ENCODE measurements at places on chromosomes 3 and 15. TPM values are rescaled to one million over a fixed set of nuclear protein-coding genes. Genes with fewer than 3 reads are reported as not detected.

Gene CCR2
- not detected for total RNA-seq

Gene GOLGA8K
- total RNA-seq: 0.63 TPM

Gene TUSC7
- total RNA-seq: not detected

Gene CPA3
- total RNA-seq: not detected

Gene IL5RA
- total RNA-seq: 0.28 TPM

Gene MUSTN1
- total RNA-seq: not detected

Gene RPSA
- 2,498 TPM for total RNA-seq

Gene PLA2G4F
- total RNA-seq: not detected

Gene ANAPC13
- 39.7 TPM for total RNA-seq

GRCh38 chr3:194087995-194088855 lies 47.7 kb upstream of the HES1 start:
- no peaks in the 10 kb centered on the region for H3K36me3 ChIP-seq
- no peak for DNase-seq
- no peak overlapping the region for H3K27ac ChIP-seq
- H3K27me3 ChIP-seq: peaks cover 4% of the 10 kb centered on the region

DNA sequence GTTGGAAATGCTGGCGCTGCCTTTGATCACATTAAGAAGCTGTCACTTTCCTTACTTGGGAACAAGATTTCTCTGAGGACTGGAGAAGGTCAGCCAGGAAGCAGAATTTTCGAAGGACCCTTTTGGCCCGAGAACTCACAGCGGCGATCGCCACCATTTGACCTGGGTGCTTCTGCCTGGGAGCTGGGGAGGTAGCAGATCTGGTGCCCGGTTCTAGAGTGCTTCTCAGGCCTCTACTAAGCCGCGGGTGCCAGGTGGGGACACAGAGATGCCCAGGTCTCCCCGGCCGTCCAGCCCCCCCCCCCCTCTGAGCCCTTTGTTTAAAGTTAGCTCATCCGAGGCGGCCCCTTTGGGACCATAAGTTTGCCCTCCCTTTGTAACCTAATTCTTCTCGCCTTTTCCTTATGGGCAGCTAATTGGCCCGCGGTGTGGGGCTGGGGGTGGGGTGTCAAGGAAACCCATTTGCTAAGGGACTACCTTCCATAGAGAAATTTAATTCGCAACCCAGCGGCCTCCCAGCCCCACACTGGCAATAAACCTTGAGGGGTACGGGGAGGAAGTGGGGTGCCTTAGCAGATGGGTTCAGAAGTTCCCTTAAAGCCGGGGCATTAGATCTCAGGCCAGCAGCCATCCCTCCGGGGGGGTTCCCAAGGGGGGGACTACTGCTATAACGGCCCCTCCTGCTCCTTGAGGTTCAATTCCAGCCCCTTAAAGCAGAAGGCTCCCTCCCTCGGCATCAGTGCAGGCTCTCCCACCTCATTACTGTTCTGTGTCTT lies 1.9 kb downstream of the GATA2 start:
- peaks cover 59% of the 10 kb centered on the region for H3K27me3 ChIP-seq
- DNase-seq: no peak
- peaks cover 22% of the 10 kb centered on the region for H3K4me1 ChIP-seq

- H3K27me3 ChIP-seq: no peaks in the 10 kb centered on the region
- no peak overlapping the region for H3K4me3 ChIP-seq
- H3K36me3 ChIP-seq: no peaks in the 10 kb centered on the region
Observed at GRCh38 chr3:131350506-131350905, 31.1 kb upstream of the NUDT16 start.

DNA sequence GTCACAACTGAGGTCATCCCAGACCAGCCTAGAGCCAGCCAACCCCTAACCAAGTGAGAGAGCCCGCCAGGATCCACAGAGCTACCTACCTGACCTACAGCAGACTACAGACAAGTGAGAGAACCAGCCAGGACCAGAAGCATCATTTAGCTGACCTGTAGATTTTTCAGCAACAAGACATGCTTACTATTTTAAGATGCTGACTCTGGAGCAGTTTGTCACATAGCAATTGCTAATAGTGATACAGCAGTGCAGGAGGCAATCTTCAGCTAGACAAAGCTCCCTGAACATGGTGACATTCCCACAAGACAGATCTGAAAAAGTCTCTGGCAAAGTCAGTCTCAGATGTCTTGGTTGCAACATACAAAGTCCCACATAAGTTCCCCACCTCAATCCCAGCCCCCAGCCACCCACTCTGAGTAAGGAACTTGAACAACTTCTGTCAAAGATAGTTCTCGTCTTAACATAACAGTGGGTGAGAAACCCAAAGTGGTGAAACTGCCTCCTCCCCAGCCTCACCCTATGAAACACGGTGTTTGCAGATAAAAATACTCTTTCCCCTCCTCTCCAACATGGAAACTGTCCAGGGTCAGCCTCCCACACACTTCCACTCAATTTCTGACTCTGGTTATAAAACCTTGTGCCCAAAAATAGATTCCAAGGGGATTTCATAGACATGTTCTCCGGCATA lies 120.3 kb upstream of the SLC6A11 start:
- H3K4me3 ChIP-seq: no peak overlapping the region
- peaks cover 2% of the 10 kb centered on the region for H3K4me1 ChIP-seq
- DNase-seq: no peak
- no peaks in the 10 kb centered on the region for H3K36me3 ChIP-seq
- no peak overlapping the region for H3K27ac ChIP-seq

- H3K4me1 ChIP-seq: no peaks in the 10 kb centered on the region
- no peak overlapping the region for H3K4me3 ChIP-seq
- no peak overlapping the region for H3K27ac ChIP-seq
- H3K27me3 ChIP-seq: no peaks in the 10 kb centered on the region
Observed at GRCh38 chr3:76912841-76913383, 127.0 kb upstream of the ROBO2 start.

DNA sequence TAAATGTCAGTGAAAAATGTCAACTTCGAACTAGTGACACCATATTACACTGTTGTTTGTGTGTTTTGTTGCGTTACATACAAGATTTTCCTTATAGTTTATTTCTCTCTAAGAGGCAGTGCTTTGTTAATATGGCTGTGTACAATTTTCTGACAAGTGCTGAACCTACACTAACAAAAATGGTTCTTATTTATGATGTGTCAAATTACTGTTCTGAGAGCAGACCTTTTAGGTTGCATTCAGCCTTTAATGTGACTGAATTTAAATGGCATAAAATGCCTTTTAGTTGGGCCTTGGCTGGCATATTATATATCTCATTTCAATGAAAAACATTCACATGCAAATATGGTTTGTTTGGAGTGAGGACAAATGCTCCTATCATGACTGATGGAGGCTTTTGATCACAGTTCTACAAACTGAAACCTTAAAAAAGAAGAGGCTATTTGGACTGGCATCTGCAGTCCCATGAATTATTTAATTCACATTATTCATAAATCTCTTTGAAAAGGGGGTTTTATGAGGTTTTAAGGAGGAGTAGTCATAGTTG lies 750.6 kb downstream of the CADM2 start:
- no peak for DNase-seq
- H3K27ac ChIP-seq: no peak overlapping the region
- H3K4me3 ChIP-seq: no peak overlapping the region
- no peaks in the 10 kb centered on the region for H3K4me1 ChIP-seq
- H3K36me3 ChIP-seq: no peaks in the 10 kb centered on the region

DNA sequence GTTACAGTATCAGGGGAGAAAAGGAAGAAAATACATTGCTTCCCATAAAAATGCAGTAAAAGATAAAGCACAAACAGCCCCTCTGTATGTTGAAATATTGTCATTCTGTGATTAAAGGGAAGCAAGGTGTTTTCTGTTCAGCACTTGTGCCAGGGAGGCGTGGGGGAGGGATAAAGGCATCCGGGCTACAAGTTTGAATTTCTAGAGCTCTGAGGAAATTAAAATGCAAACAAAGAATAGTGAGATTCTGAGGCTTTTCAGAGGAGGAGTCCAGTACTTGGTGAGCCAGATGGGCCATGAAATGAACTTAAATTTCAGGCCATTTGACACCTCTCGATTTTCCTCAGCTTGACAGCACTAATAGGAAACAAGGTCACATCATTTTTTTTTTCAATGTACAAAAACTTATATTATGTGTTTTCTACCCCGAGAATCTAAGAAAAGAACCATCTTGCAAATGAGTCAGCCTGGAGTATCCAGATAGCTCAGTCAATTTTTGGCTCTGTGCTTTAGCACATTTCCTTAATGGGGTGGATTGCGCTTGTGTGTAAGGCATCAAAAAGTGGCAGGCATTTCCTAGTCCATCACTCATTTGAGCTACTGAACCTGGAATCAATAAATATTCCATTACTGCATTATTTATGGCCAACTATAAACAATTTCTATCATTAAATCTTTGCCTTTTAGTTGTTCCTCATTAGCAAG lies 640.8 kb upstream of the TBL1XR1 start:
- DNase-seq: no peak
- peaks cover 9% of the 10 kb centered on the region for H3K4me1 ChIP-seq
- no peak overlapping the region for H3K27ac ChIP-seq
- H3K27me3 ChIP-seq: no peaks in the 10 kb centered on the region
- H3K4me3 ChIP-seq: no peak overlapping the region

DNA sequence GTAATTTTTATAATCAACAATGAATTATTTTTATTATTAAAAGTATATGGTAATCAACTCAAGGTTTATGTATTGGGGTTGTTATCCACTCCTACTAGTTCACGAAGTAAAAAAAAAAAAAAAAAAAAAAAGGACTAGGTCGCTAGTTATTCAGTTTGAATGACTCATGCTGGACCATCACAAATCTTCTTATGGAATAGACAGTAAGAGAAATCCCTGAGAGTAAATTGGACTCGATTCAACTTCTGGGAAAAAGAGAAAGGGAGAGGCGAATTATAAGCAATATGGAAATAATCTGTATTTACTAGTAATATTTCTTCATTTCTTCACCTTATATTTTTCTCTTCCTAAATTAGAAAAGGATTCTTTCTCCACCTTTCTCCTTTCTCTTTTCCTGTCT lies 2.0 kb downstream of the MYEF2 start:
- no peak overlapping the region for H3K27ac ChIP-seq
- DNase-seq: no peak
- H3K4me3 ChIP-seq: no peak overlapping the region
- peaks cover 21% of the 10 kb centered on the region for H3K4me1 ChIP-seq
- peaks cover under 1% of the 10 kb centered on the region for H3K27me3 ChIP-seq

- peaks cover 81% of the 10 kb centered on the region for H3K36me3 ChIP-seq
- peaks cover 4% of the 10 kb centered on the region for H3K4me1 ChIP-seq
- no peak for DNase-seq
- H3K4me3 ChIP-seq: no peak overlapping the region
- H3K27me3 ChIP-seq: no peaks in the 10 kb centered on the region
Observed at GRCh38 chr3:44501971-44502370, 24.5 kb upstream of the ZNF445 start.

- no peak overlapping the region for H3K27ac ChIP-seq
- H3K4me3 ChIP-seq: no peak overlapping the region
- no peak for DNase-seq
- H3K27me3 ChIP-seq: no peaks in the 10 kb centered on the region
Observed at GRCh38 chr3:184725176-184725719, 13.4 kb upstream of the MAGEF1 start.

- H3K27ac ChIP-seq: no peak overlapping the region
- H3K36me3 ChIP-seq: no peaks in the 10 kb centered on the region
- no peak overlapping the region for H3K4me3 ChIP-seq
- no peaks in the 10 kb centered on the region for H3K27me3 ChIP-seq
- peaks cover 5% of the 10 kb centered on the region for H3K4me1 ChIP-seq
Observed at GRCh38 chr15:30885814-30886213, 17.9 kb upstream of the FAN1 start.

DNA sequence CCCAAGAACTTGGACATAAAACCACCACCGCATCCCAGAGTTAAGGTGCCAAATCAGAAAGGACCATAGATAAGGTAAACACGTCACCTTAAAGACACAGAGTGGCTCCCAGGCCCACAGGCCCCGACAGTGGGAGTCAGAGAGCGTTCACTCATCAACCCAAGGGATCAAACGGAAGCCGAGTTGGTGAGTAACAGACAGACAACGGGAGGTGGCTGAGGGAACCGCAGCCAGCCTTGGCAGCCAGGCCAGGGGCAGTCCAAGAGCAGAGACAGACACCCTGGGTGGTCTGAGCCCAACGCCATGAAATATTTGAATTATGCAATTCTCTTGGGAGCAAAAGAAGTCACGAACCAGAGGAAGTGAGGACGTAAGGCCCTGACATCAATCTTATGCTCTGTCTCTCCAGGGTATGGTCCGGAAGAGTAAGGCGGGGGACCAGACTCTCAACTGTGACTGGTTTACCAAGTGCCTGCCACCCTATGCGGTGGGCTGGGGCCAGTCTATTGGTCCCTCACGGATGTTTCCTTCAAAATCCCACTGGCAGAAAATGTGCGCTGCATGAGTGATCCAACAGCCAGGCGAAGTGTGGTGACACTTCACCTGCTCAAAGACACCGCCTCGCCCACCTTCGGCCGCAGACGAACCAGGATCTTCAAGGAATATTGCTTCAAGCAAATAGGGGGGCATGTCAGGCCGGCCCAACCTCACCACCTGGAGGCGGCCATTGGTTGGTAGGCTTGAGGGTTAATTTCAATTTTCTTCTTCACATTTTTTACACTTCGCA lies 34.3 kb downstream of the TMEM44 start:
- no peak overlapping the region for H3K4me3 ChIP-seq
- peaks cover 3% of the 10 kb centered on the region for H3K4me1 ChIP-seq
- no peaks in the 10 kb centered on the region for H3K27me3 ChIP-seq
- H3K36me3 ChIP-seq: no peaks in the 10 kb centered on the region
- DNase-seq: no peak

- no peak overlapping the region for H3K27ac ChIP-seq
- H3K4me1 ChIP-seq: peaks cover 4% of the 10 kb centered on the region
- peaks cover 37% of the 10 kb centered on the region for H3K27me3 ChIP-seq
- no peak for DNase-seq
- no peaks in the 10 kb centered on the region for H3K36me3 ChIP-seq
Observed at GRCh38 chr3:126181398-126181725, 976 bp upstream of the ALDH1L1 start.

GRCh38 chr3:148330542-148330941 lies 367.2 kb upstream of the AGTR1 start:
- H3K4me3 ChIP-seq: no peak overlapping the region
- no peaks in the 10 kb centered on the region for H3K4me1 ChIP-seq
- no peaks in the 10 kb centered on the region for H3K36me3 ChIP-seq
- H3K27ac ChIP-seq: no peak overlapping the region

DNA sequence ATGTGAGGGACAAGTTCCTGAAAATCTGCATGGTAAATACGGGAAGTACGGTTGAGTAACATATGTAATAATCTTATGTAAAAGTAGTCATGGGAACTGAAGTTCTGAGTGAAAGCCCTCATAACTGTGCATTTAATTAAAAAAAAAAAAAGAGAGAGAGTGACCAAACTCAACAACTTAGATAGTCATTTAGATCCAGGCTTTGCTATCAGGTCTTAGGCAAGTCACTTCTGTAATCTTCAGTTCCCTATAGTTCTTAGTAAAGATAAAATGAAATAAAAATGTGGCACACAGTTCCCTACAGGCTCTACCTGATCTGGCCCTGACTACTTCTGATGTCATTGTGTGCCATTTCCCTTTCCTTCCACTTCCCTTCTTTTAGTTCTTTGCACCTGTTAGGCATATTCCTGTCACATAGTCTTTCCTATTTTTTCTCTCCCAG lies 15.0 kb downstream of the RNF111 start:
- no peak for DNase-seq
- H3K27ac ChIP-seq: no peak overlapping the region
- no peaks in the 10 kb centered on the region for H3K27me3 ChIP-seq
- H3K4me3 ChIP-seq: no peak overlapping the region
- peaks cover 37% of the 10 kb centered on the region for H3K4me1 ChIP-seq
- peaks cover 20% of the 10 kb centered on the region for H3K36me3 ChIP-seq
